ENCODE measurements at places on chromosomes 12 and 14.

DNA sequence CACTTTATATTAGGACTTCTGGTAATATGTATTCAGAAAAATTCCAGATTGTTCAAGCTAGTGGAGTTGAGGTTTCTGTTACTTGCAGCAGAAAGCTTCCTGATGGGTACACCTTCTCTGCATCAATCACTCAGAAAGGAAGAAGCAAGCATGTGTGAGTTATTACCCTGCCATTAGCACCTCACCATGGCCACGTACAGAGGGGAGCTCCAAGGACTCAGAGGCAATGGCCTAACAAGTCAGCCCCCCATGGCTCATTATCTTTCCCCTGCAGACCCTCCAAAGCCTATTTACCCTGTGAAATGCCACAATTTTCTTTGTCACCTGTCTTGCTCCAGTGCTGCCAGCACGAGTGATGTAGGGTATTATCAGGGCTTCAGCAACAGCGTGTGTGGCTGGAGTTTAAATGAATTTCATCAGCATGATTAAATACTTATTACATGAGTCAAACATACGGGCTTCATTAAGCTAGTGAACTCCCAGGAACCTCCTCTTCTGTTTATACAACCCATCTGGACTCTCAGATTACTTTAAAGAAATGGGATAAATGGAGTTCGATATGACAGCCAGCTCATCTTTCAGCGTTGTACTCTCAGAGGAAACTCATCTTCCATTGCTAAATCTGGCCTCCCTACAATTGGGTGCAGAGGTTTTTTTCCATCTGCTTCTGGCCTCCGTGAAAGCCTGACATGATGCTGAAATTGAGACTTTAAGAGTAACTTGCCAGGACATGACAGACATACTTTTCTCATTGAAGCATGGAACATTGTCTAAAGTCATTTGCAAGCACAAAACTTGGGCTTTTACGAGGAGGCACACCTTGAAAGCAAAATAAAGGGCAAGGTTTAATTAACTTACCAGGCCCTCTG is 135.9 kb downstream of the TMEM30B start:
- DNase-seq: no peak

- DNase-seq: no peak
These were observed 524.4 kb downstream of the MED13L start for GRCh38 chr12:115752913-115753726.

GRCh38 chr14:61322799-61323290 is 1.5 kb downstream of the PRKCH start:
- no peak for DNase-seq

GRCh38 chr12:52054231-52054832 is 3.1 kb downstream of the NR4A1 start:
- no peak for DNase-seq

GRCh38 chr12:71014180-71014785 is 93.7 kb upstream of the PTPRR start:
- DNase-seq: no peak

- DNase-seq: no peak
These were observed 24.2 kb downstream of the TRIM9 start for GRCh38 chr14:51070726-51071125.
